Non-pigmented ciliary epithelial cell (primary cell): ENCODE measurements at places on chromosomes 6 and 20.

DNA sequence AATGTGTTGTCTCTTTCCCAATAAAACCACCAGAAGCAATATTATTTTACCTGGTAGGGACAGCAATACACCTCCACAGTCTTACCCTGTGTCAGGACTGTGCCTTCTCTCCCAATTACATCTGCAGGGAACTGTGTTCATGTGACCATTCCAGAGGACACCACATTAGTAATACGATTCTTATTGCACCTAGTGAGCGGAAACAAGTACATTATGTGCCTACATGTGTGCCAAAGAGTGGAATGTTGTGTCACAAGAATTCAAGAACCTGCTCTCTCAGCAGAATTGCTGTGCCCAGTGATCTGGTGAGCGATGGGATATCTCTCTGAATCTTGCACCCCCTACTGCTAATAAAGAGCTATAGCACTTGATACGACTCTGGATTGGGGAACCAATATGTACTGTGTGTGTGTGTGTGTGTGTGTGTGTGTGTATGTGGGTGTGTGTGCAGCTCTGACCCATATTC, 57.4 kb upstream of the FOXC1 start:
- no peak for DNase-seq

DNA sequence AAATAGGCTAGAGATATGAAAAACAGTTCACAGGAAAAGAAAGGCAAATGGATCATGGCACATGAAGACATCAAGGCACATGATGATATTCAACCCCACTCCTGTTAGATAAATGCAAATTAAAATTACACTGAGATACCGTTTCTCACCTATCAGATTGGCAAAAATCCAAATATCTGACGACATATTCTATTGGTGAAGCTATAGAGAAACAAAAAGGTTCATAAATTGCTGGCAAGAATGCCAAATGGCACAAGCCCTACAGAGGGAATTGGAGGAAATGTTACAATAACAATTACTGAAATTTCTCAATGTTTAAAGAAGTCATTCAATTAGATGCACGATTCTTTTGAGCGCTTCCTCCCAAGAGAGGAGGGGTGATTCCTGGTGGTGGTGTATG, 45.3 kb upstream of the DSN1 start:
- DNase-seq: no peak

DNA sequence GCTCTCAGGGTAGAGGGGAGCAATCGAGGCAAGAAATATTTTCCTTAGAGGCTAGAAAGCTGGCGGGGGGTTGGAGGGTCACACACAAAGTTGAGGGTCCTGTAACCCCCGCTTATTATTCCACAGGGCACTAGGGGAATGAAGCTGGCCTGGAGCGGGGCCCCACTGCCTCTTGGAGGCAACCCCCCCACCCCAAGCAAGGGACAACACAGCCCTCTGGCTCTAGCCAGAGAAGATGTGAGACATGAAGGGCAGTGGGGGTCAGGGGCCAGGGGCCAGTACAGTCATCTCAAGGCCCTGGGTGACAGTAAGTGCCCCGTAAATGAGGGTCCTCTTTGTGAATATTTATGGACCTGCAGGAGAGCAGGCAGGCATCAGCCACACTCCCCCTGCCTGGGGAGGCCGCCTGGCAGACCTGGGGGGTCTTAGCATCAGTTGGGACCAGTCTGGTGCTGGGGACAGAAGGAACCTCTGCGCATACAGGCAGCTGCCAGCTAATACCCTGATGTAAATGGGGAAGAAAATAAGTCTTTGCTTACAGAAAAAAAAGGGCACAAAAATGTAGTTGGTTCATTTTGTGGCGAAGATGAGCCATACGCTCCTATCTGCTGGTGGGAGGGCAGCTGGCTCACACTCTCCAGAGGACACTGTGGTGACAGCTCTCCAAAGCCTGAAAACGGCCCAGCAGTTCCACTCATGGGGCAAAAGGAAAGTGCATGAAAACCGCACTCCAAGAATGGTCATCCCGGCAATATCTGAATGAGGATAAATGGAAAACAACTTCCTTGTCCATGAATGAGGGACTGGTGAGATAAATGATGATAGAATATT, 21.9 kb downstream of the SPATA2 start:
- no peak for DNase-seq

DNA sequence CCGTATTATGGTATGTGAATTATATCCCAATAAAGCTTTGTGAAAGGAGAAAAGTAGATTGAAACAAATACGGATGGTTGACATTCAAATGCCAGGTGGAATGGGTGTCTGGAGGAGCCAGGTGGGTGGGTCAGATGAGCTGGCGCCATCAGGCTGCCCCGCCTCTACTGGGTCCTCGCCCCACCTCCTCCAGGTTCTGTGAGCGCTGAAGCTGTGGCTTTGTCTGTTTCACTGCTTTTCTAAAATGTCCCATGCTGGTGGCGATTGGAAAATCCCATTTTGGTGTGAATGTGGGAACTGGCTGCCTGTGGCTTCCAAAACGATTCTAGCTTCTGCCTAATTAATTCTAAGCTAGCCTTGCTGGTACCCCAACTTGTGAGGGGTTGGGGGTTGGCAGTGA, 16.5 kb downstream of the DUSP22 start:
- no peak for DNase-seq
